Effector memory CD8-positive, alpha-beta T cell (primary cell): ENCODE measurements at places on chromosomes 16 and 17.
A peak's percentile ranks its signal among the peaks of the same experiment; 100 is the strongest.

DNA sequence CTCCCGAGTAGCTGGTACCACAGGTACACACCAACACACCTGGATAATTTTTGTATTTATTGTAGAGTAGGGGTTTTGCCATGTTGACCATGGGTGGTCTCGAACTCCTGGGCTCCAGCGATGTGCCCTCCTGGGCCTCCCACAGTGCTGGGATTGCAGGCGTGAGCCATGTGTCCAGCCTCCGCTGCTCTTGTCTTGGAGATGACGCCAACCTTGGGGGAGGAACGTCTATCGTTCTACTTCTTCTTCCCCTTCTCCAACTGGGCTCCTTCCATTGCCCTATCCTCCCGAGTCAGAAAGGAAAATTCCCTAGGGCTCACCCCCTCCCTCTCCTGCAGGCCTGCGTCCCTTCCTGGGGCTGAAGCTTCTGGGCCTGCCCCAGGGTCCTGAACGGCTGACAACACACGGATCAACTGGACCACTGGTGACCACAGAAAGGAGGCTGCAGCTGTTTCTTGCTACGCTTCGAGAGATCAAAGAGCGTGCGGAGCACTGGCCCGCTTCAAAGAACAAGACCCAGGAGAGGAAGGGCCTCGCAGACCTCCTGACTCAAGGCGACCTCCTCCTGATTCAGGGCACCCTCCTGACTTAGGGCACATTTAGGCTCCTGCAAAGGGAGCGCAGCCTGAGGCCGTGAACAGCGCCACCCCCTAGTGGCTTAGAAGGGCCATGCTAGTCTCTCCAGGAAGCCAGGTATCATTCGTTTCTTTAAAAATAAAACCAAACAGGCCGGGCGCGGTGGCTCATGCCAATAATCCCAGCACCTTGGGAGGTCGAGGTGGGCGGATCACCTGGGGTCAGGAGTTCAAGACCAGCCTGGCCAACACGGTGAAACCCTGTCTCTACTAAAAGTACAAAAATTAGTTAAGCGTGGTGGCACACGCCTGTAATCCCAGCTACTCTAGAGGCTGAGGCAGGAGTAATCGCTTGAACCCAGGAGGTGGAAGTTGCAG is 48.5 kb upstream of the HELZ start:
- peak; percentile 67 for DNase-seq

GRCh38 chr16:23252310-23252709 is 49.8 kb upstream of the SCNN1B start:
- DNase-seq: no peak

- DNase-seq: no peak
Measured at GRCh38 chr16:77579351-77579891, 142.9 kb upstream of the NUDT7 start.

GRCh38 chr16:2028620-2029220 is 2.0 kb downstream of the NHERF2 start:
- no peak for DNase-seq

- DNase-seq: no peak
Measured at GRCh38 chr17:72715906-72716572, 376.4 kb downstream of the SLC39A11 start.

- no peak for DNase-seq
Measured at GRCh38 chr16:68299571-68300453, 10.9 kb downstream of the SLC7A6OS start.

- no peak for DNase-seq
Measured at GRCh38 chr17:60493847-60494321, 32.2 kb downstream of the APPBP2 start.

DNA sequence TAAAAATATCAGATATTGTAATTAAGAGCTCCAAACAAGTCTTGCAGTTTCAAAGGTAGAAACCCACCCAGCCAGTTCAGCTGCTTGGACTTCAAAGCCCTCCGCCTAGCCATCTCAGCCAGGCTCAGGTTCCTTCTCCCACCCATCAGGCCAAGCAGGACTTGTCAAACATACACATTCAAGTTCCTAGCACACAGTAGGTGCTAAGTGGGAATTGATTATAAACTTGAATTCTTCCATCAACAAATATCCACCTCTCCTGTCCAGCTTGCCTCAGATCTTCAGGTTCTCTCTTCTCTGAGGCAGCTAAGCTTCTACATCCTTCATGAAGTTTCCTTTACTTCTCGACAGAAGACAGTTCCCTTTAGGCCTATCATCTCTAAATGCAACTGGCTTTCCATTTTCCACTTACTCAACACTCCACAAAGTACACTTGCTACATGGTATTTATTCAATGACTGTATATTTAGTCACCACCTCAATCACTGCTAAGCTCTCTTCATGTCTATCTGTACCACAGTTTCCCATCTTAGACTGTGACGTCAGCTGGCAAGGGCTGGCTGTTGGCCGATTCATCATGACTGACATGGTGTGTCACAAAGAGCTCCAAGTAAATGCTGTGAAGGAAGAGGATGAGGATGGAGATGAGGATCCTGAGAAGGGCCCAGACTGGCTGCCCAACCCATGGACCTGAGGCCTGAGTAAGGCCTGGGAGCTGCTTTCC is 13.3 kb upstream of the COG7 start:
- DNase-seq: no peak

DNA sequence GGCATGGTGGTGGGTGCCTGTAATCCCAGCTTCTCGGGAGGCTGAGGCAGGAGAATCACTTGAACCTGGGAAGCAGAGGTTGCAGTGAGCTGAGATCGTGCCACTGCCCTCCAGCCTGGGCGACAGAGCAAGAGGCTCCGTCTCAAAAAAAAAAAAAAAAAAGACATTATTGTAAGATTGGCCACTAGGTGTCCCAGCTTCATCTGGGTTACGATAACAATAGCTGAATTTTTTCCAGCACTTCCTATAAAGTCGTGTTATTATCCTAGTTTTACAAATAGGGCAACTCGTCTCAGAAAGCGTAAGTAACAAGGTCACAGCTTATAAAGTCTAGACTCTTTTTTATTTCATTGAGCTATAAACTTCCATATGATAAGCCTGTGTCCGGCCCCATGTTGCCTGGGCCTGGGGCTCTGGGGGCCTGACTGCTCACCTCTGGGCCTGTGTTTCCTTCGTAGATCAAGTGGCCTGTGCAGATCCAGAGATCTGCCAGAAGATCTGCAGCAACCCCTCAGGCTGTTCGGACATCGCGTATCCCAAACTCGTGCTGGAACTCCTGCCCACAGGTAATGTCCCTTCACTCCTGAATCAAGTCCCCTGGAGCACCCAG is 60.5 kb downstream of the SLC5A11 start:
- DNase-seq: no peak

DNA sequence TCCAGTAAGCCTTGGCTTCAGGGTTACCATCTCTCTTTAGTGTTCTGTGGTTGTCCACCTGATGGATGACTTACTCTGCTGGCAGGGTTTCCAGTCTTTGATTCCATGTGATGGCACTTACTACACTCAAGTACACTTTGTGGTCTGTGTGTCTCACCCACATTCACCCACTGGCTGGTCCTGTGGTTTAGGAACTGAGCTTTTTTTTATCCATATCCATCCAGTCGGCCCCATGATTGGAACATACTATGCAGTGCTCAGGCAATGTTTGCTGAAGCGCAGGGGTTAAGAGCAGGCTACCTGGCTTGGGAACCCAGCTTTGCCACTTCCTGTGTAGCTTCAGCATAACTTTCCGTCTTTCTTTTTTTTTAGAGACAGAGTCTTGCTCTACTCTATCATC is 2.8 kb upstream of the FUS start:
- DNase-seq: peak; percentile 49

- DNase-seq: no peak
Measured at GRCh38 chr16:9102379-9102778, 10.9 kb downstream of the HAPSTR1 start.

GRCh38 chr17:15351925-15352324 is 10.5 kb upstream of the TEKT3 start:
- DNase-seq: no peak

DNA sequence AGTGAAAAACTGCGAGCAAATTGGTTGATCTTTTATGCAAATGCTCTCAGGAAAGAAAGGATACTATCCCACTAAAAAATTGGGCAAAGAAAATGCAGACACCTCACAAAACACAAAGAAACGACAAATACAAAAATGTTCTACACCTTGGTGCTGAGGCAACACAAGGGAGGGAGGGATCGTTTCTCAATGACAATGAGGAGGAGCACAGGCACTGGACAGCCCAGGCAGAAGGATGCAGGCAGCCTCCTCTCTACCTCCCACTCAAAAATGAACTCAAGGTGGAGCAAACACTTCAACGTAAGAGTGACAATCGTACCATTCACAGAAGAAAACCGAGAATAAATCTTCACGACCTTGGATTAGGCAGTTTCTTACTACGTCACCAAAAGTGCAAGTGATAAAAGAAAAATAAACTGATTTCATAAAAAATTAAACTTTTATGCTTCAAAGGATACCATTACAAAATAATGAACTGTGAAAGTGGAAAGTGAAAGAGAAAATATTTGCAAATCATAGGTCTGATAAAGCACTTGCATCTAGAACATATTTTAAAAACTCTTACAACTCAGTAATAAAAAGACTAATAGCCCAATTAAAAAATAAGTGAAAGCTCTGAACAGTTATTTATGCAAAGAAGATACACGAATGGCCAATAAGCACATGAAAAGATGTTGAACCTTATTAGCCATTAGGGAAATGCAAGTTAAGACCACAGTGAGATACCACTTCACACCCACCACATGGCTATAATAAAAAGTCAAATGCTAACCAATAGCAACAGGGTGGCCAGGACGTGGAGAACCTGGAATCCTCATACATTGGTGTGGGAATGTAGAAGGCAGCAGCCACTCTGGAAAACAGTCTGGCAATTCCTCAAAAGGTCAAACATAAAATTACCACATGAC is 80.8 kb upstream of the TRAP1 start:
- no peak for DNase-seq
